ENCODE measurements at places on chromosomes 2 and 18.

GRCh38 chr2:160309585-160309984, 109.5 kb upstream of the ITGB6 start:
- DNase-seq = no peak

- DNase-seq = no peak
These were observed 83.7 kb downstream of the DSEL start for GRCh38 chr18:67432806-67433205.

- DNase-seq = no peak
These were observed 9.5 kb downstream of the PKDCC start for GRCh38 chr2:42057159-42057901.

- no peak for DNase-seq
These were observed 69.9 kb upstream of the DTNB start for GRCh38 chr2:25743132-25743830.

- DNase-seq = peak; percentile 50
These were observed 143.3 kb downstream of the GLI2 start for GRCh38 chr2:120878970-120879369.

- DNase-seq = no peak
These were observed 416.6 kb downstream of the DSC3 start for GRCh38 chr18:30625961-30626360.

DNA sequence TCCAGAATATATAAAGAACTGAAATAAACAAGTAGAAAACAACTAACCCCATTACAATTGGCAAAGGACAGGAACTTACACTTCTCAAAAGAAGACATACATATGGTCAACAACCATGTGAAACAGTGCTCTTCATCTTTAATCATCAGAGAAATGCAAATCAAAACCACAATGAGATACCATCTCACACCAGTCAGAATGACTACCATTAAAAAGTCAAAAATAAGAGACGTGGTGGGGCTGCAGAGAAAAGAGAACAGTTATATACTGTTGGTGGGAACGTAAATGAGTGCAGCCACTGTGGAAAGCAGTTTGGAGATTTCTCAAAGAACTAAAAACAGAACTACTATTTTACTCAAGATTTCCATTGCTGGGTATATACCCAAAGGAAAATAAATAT, 1696.3 kb upstream of the TMEFF2 start:
- no peak for DNase-seq

DNA sequence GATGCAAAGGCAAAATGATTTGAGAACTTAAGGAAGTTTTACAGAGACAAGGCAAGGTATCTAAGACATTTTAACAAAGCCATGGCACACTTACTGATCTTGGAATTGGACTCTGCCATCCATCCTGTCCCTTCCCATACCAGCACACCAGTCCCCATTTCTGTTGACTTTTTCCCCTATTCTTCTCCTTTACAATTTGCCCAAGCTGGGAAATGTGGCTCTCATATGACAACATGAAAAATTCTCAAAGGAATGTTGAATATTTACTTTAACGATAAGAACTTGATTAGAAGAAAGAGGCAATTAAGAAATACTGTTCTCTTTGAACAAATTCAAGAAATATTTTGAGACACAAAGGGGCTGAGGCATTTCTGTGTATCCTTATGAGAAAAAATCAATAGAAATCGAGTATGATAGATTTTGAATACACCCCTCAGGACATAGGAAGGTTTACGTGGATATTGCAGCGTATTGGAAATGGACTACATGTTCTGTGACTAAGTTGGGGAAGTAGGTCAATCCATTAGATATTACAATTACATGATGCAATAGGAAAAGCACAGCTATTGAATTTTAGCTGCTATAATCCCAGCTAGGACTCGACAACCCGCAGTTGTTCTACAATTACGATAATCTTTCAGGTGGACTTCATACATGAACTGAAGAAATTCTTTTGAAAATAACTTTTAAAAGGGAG, 201.6 kb downstream of the TRIB2 start:
- no peak for DNase-seq

DNA sequence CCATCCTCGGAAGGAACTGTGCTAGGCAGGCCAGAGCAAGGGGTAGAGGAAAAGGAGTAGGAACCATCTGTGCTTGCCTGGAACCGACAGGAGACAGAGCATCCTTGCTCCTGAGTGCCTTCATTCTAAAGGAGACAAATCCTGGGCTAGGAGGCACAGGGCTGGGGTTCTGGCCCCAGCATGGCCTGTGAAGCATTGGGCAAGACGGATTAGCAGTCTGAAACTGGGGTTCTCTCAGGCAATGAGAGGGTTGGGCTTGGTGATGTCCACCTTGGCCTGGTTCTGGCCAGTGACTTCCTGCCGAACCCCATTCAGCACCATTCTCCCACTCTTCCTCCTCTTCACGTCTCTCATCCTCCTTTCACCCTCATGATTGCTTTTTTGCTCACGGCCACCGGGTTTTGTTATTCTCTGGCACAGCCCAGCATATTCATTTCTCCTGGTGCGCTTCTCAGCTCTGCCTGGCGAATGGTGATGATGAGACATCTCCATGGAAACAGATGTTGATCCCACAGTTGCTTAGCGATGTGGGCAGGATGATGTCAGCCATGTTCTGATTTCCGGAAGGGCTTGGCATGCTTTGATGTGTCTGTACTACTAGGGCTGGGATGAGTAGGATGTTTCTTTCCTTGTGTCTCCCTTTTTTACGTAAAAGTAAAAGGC, 127.7 kb downstream of the CAPN13 start:
- no peak for DNase-seq

DNA sequence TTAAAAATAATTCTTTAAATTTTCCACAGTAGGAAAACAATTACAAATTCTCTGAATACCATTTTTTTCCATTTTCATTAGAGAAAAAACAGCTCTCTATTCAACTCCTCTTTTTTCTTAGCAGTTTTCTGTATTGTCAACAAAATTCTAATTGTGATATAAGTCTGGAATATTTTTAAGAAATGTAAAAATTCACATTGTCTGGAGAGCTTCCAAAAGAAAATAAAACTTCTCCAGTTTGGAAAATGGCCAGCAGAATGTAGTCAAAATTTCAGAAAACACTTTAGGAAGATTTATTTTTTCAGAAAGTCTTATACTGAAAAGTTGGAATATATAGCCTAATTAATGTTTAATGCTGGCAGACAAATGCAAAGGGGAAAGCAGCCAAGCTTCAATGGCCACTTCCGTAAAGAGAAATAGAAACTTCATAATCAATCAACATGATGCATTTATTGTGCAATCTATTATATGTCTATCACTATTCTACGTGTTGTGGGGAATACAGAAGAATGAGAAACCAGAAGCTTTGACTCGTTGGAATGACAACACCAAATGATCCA, 733.2 kb upstream of the PKDCC start:
- DNase-seq = no peak

- no peak for DNase-seq
These were observed 721 bp downstream of the MCEE start for GRCh38 chr2:71129114-71129901.

- DNase-seq = no peak
These were observed 16.9 kb downstream of the SCYGR4 start for GRCh38 chr2:227634201-227634600.

DNA sequence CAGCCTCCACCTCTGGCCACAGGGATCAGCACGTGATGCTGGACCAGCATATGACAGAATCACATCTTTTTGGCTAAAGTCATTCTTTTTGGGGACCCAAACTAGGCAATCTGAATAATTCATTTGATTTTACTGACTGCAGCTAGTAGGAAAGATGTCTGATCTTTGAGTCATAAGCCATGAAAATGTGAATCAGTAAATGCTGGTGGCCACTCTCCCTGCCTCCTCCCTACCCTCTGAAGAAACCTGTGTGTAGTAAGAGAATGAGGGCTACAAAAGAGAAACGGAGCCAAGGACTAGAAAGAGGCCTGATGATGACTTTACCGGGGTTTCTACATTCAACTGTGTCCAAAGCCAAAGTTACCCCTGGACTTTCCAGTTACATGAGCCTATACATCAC, 10.1 kb upstream of the LRPPRC start:
- no peak for DNase-seq

GRCh38 chr2:215794829-215795546, 218.4 kb downstream of the MREG start:
- DNase-seq = no peak

GRCh38 chr2:128681507-128681906, 362.8 kb upstream of the HS6ST1 start:
- no peak for DNase-seq

- no peak for DNase-seq
These were observed 30.1 kb upstream of the SERPINE2 start for GRCh38 chr2:224069172-224069571.

DNA sequence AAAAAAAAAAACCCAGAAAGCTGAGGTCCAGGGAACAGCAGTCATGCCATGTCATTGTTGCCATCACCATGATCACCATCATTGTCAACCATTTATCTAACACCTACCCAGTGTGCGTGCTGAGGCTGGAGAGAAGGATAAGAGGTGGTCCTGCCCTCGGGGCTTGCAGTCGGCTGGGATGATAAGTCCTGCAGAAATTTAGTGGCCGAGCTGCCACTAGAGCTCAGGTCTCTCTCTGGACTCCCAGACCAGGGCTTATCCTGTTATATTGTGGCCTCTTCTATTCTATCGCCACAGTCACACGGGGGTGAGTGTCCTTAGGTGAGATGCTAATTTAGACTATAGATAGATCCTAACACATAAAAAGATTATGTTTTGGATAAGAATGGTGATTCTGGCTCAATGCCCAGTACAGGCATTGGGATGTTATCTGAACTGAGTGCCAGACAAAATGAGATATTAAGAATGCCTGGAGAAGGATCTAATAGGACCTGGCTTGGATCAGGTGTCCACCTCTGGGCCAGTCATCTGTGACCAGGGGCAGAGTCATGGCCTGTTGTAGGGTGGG, 43.2 kb upstream of the YWHAQ start:
- no peak for DNase-seq

- DNase-seq = no peak
These were observed 3.7 kb downstream of the SMAD7 start for GRCh38 chr18:48947092-48947491.

GRCh38 chr2:210503001-210503623, 26.6 kb upstream of the LANCL1 start:
- DNase-seq = no peak

- DNase-seq = no peak
These were observed 911.2 kb upstream of the PIK3C3 start for GRCh38 chr18:41043876-41044275.

DNA sequence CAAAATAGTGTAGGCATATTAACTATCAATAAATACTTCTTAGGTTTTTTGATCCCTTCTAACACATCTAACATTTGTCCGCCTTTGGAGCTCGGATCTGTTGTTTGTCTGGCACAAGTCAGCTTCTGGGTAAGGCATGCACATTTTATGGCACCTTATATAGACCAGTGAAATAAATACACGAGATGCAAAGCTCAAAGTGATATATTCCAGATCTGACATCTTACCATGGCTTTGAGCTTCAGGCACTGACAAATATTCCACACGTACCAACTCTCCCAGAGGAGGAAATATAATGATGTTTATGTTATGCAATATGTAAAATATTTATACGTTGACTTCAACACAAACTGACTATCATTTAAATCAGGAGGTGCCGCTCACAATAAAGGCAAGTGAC, 430.1 kb upstream of the SMIM21 start:
- no peak for DNase-seq

GRCh38 chr2:85800586-85800985, 46.8 kb downstream of the ATOH8 start:
- DNase-seq = no peak

GRCh38 chr2:62435720-62436119, 70.3 kb downstream of the TMEM17 start:
- DNase-seq = no peak

GRCh38 chr2:21928292-21928691, 804.5 kb downstream of the TDRD15 start:
- DNase-seq = no peak

GRCh38 chr18:59846814-59847490, 52.8 kb upstream of the PMAIP1 start:
- no peak for DNase-seq

GRCh38 chr2:156648522-156648921, 212.3 kb downstream of the GPD2 start:
- no peak for DNase-seq

GRCh38 chr2:150759106-150759505, 271.6 kb upstream of the RND3 start:
- DNase-seq = no peak

DNA sequence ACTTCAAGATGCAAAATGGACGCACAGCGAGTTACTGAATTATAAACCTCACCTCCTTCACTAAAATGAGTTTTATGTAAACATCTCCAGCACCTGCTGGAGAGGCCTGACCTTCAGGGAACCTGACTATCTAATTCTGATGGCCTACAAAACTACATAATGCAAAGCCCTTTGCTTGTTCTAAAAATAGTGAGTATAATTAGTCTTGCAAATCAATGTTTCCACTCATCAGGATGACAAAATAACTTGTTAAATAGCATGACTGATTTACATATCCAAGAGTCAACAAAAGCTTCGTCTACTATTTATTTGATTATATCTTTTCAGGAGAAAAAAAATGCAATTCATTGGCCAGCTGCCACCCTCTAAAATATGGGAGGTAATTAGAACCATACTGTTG, 326.3 kb upstream of the MC4R start:
- DNase-seq = no peak

DNA sequence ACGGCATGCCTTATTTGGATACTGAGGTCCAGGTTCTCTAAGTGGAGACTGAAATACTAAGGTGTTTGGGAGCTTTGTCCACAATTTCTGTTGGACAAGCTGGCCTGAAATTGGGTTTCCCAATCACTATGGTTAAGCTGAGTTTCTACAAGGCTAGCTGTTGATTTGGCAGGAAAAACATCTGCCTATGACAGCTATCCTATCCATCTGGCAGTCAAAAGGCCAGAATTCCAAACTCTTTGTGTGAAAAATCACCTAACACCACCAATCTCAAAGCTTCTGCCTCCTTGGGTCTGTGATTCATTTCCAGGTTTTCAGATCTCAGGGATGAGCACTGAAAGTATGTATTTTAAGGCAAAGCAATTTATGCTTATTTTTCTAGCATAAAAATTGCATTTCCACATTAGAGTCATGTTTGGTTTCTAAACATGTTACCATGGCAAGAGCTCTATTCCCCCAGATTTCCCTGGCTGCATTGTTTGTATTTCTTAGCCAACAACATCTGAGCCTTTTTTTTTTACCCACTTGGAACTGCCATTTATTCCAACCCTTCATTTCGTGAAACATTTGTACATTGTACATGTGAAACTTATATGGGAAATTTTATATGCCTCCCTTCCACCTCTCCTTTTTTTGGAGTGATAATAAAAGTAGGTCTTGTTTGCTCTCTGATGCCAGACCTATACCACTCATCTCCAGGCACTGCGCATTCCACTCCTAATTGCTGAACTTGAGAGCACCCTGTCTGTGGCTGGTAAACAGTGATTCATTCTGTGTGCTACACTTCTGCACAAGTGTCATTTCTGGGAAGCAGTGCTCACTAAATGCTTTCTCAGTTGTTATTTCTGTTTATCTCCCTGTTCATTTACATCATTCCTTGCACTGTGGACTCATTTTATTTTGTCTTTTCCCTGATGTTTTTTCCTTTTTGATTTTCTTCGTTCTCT, 15.9 kb upstream of the CCDC85A start:
- no peak for DNase-seq
